ENCODE measurements at places on chromosomes 1 and 21.

DNA sequence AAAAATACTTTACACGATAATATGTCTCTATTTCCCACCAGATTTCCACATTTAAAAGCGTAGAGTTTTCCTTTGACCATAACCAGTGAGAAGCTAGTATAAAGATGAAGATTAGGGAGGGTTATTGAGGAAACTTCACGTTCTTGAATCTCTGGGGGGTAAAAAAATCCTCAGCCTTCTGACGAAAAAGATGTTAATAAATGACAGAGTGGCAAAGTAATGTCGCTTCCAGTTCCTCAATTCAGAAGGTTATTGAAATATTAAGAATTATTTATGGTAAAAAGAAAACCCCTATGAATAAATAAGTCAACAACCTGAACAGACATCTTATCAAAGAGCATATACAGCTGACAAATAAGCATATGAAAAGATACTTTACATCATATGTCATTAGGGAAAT, 241.0 kb downstream of the GPATCH2 start:
- no peak for DNase-seq

GRCh38 chr1:108691128-108691941, 775 bp upstream of the PRPF38B start:
- no peak for DNase-seq

- no peak for DNase-seq
These were observed 300.4 kb downstream of the PTPRC start for GRCh38 chr1:198939286-198939685.

GRCh38 chr1:208069317-208069716, 158.4 kb upstream of the CD34 start:
- no peak for DNase-seq

- no peak for DNase-seq
These were observed 70.5 kb upstream of the GADD45A start for GRCh38 chr1:67614511-67614934.

DNA sequence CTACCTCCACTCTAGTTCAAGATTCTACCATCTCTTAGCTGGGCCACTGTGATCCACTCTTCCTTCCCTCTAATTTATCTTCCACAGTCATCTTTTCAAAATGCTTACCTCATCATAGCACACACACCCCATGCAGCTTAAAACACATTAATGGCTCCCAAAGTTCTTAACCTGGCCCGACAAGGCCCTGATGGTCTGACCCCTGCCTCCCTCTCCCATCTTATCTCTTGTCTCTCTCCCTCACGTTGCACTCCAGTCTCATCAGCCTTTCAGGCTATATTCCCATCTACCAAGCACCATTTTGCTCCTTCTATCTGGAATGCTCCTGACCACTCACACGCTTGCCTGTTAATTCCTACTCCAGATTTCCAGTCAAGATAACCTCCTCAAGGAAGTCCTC, 2.5 kb upstream of the ZBTB8A start:
- DNase-seq: no peak

DNA sequence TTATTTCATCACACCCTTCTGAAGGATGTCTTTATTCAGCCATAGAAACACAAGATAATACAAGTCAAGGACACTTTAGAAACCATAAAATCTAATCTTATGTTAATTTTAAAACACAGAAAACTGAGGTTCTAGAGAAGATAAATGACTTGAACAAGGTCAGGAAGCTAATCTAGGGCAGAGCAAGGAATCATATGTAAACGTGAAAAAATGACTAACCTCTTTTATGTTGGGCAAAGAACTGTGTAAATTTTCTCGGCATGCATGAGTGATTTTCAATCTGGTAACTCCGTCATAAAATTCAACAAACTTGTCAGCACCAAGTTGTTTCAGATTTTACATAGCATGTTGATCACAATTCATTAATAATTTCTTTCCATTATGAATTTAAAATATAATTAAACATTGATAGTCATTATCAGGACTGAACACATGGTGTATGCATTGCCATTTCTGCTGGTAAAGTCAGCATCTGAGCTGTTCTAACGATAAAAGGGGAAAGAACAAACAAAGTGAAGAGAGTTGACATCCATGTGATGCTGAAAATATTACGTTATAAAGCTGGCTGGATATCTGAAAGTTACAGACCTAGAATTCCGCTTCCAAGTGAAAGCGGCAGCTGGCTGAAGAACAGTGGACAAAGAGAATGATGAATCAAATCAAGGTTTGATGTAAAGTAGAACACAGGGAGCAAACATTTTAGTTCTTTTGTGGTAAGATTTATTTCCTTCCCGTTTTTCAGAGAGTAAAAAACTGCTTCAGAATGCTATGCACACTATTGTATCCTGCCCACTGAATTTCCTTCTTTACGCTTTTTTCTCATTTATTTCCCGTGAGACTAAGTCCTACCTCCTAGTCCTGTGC, 1037.4 kb upstream of the TMPRSS15 start:
- no peak for DNase-seq

DNA sequence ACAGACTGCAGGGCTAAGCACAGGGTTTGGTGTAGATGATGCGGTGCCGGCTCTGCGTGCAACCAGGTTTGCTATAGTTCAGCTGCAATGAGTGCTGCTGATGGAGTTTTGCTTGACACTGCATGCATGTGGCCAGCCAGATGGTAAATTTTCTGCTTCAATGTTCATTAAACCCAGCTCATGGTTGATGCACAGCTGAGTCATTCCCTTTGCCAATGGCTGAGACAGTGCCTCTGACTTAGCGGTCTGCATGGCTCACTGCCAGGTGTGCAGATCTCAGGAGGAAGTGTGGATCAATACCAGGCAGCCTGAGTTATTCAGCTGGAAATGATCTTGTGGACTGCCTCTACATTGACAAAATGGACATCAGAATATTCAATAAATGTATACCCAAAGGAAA, 172.7 kb upstream of the ZP4 start:
- DNase-seq: no peak

GRCh38 chr1:156200044-156200443, 6.1 kb downstream of the SLC25A44 start:
- no peak for DNase-seq

DNA sequence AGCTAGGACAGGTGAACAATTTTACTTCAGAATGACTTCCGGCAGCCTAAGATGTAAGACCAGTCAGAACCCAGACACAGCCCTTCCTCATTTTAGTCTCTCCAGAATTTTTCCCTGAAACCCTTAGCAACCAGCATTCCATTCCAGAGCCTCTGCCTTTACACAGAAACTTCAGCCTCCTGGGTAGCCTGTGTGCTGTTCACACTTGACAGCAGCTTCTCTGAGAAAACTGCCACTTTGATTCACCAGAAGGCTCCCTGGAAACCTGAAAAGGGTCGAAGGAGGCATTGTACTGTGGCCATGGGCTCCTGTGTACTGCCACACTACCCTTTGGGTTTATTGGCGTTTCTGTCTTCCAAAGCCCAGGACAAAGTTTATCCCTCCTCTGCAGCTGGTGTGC, 17.4 kb downstream of the HYI start:
- no peak for DNase-seq

- no peak for DNase-seq
These were observed 119.6 kb downstream of the IER5 start for GRCh38 chr1:181208083-181208482.

- DNase-seq: no peak
These were observed 31.1 kb upstream of the PTCH2 start for GRCh38 chr1:44874155-44874554.

Measured in CD4-positive, alpha-beta T cell treated with Interferon gamma for 1 hour (primary cell).